Hypothalamus (tissue), 51 donors: ENCODE measurements at places on chromosomes 4 and X.

DNA sequence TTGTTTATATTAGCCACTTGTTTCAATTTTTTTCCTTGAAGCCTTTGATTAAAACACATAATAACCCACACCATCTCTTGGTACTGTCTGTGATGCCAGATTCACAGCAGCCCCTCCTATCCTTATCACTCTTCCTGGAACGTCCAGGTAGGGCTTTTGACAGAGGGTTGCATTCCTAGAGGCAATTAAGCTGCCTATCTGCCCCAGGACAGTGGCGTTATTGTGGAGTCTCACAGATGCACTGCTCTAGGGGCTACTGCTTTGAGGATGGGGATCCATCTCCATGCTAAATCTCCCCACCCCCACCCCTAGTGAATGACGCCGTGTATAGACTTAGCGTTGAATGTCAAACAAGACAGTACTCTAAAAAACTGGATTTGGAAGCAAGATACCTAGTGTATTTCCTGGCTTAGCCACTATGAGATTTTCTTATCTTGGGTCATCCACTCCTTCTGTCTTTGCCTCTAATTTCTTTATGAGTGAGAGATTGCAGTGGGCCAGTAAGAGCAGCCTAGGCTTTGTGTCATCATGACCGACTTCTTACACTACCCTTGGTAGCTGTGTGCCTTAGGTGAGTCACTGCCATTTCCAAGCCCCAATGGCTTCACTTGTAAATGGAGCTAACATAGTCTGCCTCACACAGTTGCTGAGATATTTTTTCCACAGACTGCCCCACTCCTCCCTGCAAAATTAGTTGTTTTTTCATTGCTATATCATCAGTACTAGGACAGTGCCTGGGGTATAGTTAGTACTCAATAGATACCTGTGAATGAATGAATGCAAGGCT lies 90.9 kb downstream of the EGF start:
- no peak for DNase-seq

- no peak for DNase-seq
These were observed 1622.8 kb upstream of the IGFBP7 start for GRCh38 chr4:58732973-58733372.

GRCh38 chrX:24703185-24703494 lies 9.4 kb downstream of the POLA1 start:
- no peak for DNase-seq

DNA sequence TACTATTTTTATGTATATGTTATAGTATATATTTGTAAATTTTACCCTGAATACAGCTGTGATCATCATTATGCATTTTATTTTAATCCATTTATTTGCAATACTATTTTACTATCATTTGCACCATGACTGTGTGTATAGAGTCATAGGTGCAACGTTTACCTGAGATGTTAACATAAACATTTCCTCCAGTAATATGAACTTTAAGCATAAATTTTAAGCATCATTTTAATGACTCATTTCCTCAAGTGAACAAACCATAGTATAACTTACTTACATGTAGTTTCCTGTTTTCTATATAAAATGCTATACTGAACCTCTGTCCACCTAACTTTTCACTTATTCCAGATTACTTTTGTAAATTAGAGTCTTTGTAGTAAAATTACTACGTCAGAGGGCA lies 92.8 kb downstream of the NFKB1 start:
- DNase-seq: no peak

- DNase-seq: no peak
These were observed 50.3 kb downstream of the HTRA3 start for GRCh38 chr4:8319731-8320385.

DNA sequence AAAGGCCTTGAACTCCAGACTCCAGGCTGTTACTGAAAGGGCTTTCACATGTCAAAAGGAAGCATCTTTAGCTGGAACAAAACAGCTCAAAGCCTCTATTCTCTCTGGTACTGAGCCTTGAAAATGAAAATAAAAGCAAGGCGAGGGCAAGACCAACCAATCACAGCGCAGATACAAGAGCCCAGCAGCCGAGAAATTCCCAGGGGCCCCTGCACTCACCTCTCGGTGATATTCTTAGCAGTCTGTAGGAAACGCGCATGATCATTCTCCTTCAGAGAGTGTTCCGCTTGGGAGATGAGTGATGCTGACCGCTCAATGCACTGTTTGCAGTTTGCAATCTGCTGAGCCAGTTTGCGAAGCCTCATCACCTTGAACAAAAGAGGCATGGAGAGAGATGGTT lies 138.1 kb downstream of the MID1 start:
- no peak for DNase-seq

DNA sequence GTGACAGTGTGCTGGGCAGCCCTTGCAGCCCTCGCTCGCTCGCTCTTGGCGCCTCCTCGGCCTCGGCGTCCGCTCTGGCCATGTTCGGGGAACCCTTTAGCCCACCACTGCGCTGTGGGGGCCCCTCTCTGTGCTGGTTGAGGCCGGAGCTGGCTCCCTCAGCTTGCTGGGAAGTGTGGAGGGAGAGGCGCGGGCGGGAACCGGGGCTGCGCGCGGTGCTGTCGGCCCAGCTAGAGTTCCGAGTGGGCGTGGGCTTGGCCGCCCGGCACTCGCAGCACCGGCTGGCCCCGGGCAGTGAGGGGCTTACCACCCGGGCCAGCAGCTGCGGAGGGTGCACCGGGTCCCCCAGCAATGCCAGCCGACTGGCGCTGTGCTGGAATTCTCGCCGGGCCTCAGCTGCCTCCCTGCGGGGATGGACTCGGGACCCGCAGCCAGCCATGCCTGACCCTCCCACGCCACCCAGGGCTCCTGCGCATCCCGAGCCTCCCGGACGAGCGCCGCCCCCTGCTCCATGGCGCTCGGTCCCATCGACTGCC lies 770.1 kb upstream of the GALNTL6 start:
- no peak for DNase-seq

DNA sequence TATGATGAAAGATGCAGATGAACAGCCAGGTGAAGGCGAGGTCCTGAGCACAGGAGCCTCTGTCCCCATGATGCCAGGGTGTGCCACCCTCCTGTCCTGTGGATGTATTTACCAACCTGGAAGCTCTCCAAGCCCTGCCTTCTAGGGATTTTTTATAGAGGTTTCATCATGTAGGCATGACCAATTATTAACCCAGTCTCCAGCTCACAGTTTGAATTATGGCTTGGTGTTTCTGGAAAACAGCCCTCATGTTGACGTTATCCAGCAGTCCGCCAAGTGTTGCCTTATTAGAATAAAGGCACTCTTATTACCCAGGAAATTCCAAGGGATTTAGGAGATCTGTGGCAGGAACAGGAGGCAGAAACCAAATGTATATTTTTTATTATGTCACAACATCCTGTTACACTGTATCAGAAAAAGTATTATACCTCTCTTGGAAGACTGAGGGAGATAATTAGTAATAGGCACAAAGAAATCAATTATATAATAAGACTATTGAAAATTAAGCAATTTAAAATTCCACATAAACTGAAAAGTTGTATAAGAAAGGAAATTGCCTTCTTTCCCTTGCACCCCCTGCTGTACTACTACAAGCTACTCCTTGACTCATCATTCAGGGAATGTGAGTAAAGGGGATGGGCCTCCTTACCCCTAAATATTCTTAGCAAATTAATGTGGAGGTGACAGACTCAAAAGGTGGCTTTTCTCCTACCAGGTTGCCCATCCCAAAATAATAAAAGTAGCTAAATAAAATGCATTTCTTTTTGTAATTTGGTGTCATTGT lies 129.6 kb downstream of the ZNF330 start:
- no peak for DNase-seq

DNA sequence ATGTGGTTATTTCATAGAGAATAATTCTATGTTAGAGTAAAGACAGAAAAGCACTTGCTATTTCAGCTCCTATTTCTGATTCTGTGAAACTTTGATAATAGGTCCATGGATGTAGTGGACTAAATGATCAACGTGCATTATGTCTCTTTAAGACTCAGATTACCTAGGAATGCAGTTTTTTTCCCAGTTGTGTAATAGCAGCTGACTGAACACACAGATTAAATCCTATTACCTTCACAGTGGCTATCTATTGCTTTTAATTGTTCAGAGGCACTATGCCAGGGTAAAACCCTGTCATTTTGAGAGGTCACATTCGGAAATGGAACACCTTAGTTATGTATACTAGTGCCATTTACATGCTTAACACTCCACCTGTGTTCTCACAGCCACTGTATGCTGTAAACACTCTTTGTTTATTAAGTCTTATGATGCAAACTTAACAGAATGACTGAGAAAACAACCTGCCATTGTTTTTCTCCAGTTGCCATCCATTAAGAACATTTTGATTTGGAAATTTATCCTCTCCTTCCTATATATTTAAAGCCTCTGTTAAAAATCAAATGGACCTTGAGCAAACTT lies 70.5 kb downstream of the HPGD start:
- no peak for DNase-seq

GRCh38 chrX:118239913-118240698 lies 105.8 kb upstream of the WDR44 start:
- DNase-seq: no peak

DNA sequence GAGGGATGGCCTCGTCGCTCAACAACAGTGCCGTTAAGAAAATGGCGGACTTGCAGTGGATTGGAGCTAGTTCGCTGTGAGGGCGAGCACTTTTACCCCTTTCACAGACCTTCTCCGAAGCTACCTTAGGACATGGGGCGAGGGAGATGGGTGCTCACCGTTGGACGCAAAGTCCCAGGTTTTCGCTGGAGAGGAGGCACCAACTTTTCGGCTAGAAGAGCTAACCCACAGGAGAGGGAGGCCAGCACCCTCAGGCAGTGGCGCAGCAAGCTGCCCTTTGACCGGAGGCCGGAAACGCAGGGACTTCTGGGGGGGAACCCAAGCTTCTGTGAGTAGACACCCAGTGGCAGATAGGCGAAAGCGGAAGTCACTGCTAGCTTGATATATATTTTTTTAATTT lies 93.1 kb upstream of the IL13RA1 start:
- DNase-seq: no peak

GRCh38 chrX:68983004-68983857 lies 154.4 kb downstream of the EFNB1 start:
- no peak for DNase-seq

GRCh38 chrX:150058728-150059127 lies 120.4 kb upstream of the EOLA2 start:
- DNase-seq: no peak

GRCh38 chr4:173418639-173419038 lies 19.7 kb upstream of the SCRG1 start:
- no peak for DNase-seq

DNA sequence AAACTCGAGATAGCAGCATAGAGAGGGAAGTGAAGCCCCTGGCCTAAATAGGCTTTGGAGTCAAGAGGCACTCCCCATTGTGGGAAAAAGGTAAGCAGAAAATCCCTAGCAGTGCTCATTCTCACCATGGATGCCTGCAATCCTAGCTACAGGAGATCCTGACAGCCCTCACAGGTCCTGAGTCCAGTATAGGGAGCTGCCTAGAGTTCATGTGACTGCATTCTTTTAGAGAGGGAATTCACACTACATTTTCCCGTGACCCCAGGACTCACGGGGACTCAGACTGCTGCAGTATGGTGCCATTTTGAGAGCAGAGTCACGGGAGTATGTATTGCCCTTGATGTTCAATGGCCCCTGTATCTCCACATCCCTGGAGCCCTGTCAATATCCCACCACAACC lies 82.4 kb downstream of the MAGED1 start:
- DNase-seq: no peak

DNA sequence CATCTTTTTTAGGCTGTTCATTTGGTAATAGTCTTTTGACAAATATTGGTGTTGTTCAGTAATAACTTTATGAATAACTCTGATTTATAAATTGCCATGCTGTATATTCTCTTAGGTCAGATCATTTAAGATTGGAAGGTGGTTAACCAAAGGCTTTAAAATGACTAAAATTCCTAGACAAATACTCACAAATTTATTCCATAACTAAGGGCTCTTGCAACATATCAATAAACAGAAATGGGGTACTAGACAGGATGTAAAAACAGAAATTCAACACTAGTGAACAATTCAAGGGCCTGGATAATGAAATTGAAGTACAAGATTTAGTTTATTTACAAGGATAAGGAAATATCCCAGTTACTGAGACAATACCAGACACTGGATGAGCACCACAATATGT lies 328.6 kb downstream of the PCDH19 start:
- no peak for DNase-seq

- DNase-seq: no peak
These were observed 103.9 kb upstream of the RAB40AL start for GRCh38 chrX:102833136-102833535.

- no peak for DNase-seq
These were observed 2.8 kb upstream of the CLCN5 start for GRCh38 chrX:49919617-49920016.

GRCh38 chrX:65985922-65986588 lies 53.8 kb downstream of the VSIG4 start:
- no peak for DNase-seq

DNA sequence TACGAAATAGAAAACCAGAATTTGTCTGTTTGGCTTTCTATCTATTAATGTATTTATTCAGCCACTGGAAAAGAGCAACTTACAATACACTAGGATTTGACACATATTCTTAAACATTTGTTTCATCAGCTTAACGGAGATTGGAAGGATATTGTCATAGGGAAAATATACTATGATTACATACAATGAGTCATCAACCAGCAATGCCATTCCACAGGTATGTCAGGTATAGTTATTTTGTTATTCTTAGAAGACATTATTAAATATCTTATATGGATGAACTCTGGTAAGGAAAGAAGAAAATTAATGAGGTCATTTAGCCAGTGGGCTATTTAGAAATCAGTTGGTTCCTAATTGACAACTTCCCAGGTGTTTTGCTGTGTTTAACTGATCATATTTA lies 926.6 kb downstream of the STIM2 start:
- DNase-seq: no peak

GRCh38 chrX:34879346-34879745 lies 63.2 kb upstream of the FAM47B start:
- no peak for DNase-seq

GRCh38 chrX:150933945-150934350 lies 35.5 kb upstream of the CD99L2 start:
- DNase-seq: no peak

DNA sequence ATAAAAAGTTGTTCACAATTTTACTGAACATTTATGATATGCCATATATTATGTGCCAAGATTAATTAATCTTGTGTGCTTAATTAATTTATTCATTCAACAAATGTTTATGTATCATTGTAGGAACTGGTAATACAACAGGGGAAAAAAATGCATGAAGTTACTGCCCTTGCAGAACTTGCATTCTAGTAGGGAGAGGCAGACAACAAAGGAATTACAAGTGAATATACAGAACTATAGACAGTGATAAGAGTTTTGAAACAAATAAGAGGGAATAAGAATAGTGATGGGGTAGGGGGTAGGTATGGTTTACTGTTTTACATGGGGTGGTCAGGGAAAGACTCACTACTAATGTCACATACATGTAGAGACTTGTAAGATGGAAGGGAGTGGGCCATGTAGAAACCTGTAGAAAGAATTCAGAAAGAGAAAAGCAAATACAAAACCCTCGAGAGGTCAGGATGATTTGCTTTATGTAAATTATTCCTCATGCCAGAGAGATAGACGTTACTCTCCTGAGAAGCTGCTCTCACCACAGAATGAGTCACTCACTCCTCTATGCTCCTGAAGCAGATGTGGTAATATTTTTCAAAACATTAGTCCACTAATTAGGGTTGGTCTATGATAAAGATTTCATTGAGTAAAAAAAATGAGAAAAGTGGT lies 855.0 kb upstream of the GRID2 start:
- no peak for DNase-seq

- DNase-seq: no peak
These were observed 41.1 kb downstream of the DDIT4L start for GRCh38 chr4:100149190-100149589.
